Cerebellar cortex (tissue), 1 donor: ENCODE measurements at places on chromosomes 2 and 18.

- DNase-seq = no peak
Observed at GRCh38 chr18:911486-911885, 6.8 kb downstream of the ADCYAP1 start.

GRCh38 chr2:97754690-97755346, 41.4 kb downstream of the ZAP70 start:
- DNase-seq = no peak

DNA sequence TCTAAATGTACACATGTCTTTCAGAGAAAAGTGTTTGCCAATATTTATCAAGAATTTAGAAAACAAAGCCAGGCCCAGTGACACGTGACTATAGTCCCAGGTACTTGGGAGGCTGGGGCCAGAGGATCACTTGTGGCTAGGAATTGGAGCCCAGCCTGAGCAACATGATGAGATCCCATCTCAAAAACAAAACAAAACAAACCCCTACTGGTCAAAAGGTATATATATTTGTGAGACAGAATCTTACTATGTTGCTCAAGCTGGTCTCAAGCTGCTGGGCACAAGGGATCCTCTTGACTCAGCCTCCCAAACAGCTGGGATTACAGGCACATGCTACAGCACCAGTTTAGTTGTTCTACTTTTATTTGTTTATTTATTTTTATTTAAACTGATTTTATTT, 79.2 kb downstream of the ZDBF2 start:
- no peak for DNase-seq

DNA sequence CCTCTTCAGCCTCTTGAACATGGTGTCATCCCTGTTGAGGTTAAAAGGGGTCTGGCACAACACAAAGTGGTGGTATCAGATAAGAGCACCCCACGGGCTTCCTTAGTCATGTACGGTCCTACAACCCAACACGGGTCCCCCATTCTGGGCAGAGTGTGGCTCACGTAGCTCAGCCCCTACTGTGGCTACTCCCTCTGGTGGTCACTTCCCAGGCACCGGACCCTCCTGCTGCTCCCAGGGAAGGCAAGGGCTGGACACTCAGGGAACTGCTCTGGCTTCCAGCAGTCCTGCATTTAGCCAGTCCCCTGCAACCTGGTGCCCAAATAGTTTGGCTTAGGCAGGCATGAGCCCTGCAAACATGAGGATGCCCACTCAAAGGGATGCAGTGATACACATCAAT, 58.6 kb downstream of the GALNT14 start:
- peak; percentile 2 for DNase-seq

DNA sequence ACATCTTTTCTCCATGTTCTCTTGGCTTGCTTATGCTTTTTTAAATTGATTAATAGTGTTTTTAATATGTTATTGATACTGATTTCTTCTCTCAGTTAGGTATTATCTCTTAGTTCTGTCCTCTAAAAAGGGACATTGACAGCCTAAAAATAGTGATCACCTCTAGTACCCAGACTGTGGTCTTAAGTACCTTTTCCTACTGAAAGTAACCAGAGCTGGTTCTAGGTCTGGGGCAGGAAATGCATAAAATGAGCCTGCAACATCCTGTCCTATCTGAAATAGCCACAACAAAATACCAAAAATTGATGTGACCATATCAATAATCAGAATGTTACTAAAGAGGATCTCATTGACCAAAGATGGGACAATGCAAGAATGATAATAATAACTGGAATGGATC, 113.3 kb downstream of the DNAH6 start:
- DNase-seq = no peak

DNA sequence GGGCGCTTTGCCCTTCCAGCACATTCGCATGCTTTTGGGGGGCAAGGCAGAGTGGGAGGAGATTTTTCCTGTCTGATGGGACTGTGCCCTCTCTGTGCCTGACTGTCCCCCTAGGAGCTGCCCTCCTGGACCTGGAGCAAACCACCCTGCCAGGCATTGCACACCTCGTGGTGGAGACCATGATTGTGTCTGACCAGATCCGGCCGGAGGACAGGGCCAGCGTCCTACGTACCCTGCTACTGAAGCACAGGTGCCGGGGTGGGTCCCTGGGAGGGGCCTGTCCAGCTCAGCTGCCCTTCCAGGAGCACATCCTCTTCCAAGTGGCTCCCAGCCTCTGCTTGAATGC, 5.3 kb downstream of the SLC4A3 start:
- DNase-seq = no peak

- DNase-seq = no peak
Observed at GRCh38 chr2:240919786-240920782, 13.9 kb downstream of the CROCC2 start.

- no peak for DNase-seq
Observed at GRCh38 chr2:192675681-192676080, 480.9 kb upstream of the TMEFF2 start.

GRCh38 chr2:115414466-115414865, 972.0 kb downstream of the DPP10 start:
- no peak for DNase-seq

GRCh38 chr2:146677280-146677679, 1167.5 kb upstream of the ACVR2A start:
- DNase-seq = no peak

GRCh38 chr18:79559436-79559835, 120.2 kb upstream of the CTDP1 start:
- no peak for DNase-seq

DNA sequence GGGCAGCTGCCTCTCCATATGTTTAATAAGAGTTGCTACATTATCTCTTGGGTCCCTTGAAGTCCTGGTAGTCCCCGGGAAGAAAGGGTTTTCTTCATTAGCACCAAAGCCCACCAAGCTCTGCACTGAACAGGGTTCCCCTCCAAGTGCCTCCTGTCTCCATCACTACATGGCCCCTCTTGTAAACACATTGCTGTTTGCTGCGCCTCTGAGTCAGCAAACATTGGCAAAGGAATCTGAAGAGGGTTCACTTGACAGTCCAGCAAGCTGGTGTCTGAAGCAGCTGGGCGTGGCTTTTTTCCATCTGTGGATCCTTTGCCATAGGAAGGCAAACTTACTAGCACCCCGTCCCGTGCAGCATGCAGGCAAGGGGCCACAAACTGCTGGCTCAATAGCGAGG, 82.8 kb downstream of the TEX51 start:
- no peak for DNase-seq

DNA sequence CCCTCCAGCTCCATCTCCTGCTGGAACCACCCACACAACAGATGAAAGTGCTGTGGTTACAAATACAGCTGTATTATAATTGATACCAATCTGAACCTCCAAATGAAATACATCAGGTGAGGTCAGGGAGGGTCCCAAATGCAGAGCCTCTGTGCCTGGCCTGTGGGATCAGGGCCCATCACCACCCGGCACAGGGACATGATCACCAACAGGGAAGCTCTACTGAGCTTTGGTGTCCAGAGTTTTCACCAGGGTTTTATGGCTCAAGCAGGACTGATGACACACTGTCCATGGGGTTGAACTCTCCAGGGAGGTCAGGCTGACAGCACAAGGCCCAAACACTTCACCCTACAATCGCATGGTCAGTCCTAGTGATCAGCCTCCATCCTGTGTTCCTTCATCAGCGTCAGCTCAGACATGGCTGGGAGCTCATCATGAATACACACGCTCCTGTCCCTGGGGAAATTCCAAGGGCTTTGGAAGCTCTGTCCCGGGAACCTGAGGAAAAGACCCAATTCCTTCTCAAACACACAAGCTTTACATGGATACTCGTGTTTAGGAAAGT, 3.9 kb upstream of the PXDN start:
- no peak for DNase-seq

DNA sequence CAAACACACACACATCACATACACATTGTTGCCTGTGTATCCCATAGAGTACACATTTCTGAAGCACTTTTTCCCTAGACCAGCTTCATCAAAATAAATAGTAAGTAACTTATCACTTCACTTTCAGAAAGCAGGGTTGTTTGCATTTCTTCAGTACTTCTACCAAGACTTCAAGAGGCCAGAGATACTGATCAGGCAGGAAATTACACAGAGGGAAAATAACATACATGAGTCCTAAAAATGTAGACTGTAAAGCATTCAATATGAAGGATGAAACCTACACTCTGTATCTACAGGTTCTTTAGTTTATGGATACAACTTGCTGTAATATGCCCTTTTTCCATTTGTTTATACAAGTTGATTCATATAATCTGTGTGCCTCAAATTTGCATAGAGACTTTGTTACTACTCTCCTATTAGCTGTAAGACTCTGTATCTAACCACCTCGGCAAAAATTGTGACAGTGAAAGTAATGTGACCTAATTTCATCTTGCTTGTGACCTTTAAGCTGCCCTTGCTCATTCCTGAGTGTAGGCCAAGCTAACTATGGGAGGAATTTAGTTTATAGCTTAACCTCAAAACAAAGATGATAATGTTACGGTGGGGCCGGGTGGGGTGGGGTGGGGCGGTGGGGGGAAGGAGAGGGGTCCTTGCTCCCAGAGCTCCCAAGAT, 228.9 kb upstream of the SPOPL start:
- no peak for DNase-seq

DNA sequence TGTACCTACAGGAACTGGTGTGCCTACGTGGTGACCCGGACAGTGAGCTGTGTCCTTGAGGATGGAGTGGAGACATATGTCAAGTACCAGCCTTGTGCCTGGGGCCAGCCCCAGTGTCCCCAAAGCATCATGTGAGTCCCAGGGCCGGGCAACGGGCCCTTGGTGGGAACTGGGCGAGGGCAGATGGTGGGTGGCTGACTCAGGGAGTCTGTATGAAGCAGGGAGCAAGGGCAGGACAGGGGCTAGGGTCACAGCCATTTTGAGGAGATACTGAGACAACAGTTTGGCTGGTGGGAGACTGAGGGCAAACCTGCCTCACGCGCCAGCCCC, 1.7 kb downstream of the EMILIN1 start:
- DNase-seq = no peak

- DNase-seq = no peak
Observed at GRCh38 chr2:236054621-236055305, 113.4 kb downstream of the GBX2 start.

DNA sequence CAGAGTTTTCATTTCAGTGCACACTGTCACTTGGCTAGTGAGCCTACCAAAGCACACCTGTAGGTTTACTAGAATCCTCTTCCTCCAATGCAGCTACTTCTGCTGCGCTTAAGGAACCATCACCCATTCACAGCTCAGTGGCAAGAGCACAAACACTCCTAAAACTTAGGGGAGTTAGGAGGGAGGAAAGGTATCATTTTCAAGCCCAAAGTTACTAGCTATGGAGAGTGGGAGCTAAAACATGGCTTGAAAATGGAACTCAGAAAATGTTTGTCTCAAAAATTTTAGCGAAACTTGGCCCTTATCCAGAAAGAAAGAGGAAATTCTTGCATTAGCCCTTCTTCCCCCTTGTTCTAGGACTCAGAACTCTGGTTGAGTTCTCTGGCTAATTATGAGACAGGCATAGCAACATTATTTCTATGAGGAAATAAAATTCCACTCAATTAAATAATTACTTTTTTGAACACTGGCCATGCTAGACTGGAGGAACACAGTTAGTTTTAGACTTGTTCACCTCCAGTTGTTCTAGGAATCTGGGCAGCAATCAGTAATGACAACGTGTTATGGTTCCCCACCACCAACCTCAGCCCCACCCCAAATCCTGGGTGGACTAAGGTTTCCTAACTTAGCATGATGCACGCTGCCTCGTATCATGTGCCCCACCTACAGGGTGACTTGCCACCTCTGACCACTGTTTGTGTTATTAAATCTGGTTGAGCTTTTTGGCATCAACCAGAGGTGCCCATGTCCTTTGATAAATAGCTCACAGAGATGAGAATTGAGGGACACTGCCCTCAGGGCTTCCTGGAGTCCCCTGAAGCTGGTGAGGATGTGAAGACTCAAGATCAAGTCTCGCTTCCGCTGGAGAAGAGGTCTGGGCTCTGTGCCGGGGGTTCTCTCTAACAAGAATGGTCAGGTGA, 32.8 kb downstream of the LPIN2 start:
- DNase-seq = no peak

DNA sequence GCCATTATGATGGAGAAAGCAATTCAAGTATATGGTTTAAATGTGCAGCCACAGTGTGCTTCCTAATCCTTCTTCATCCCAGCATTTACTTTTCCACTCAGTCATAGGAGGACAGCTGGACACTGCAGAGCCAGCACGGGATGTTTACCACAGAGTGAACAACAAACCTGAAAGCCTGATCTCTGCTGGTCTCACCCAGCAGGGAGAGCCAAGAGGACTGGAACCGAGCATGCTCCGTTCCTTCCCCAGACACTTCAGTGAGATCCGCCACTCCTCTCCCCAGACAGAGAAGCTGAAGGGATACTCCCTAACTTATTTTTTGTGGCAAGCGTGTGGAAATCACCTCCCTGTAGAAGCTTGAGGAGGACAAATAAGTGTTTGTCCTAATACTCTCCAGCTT, 23.2 kb upstream of the GORASP2 start:
- no peak for DNase-seq

DNA sequence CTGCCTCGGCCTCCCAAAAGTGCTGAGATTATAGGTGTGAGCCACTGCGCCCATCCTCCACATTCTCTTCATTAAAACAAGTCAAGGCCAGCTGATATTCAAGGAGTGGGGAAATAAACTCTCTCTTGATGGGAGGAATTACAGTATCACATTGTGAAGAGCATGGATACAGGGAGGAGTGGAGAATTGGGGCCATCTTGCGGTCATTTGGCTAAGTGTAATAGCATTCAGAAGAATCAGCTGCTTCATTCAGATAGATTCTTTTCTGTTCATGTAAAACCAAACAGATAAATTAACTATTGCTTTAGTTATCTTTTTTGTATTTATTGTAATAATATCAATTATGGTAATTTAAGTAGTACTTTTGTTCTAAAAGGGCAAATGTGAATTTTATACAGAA, 156.3 kb downstream of the UBR3 start:
- no peak for DNase-seq

- no peak for DNase-seq
Observed at GRCh38 chr2:227374158-227374557, 4.9 kb downstream of the TM4SF20 start.

DNA sequence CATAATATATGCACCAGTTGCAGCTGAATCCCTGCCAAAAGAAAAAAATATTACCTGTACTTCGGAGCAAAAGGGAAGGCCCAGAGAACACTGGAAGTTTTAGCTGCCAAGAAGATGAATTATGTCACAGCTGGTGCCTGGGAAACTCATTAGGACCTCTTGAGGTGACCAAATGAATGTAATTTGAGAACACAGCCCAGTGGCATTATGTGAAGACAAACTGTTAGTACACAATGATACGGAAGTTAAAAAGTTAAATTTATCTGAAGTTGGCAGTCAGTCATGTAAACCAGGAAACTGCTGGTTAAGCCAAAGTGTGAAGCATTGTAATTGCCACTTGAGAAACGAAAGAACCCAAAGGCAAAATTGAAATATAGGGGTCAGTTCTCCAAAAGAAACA, 80.7 kb downstream of the EML4 start:
- peak; percentile 24 for DNase-seq

GRCh38 chr2:226756131-226756530, 43.5 kb downstream of the IRS1 start:
- DNase-seq = no peak

- no peak for DNase-seq
Observed at GRCh38 chr2:190551928-190552327, 17.4 kb upstream of the NEMP2 start.

- DNase-seq = no peak
Observed at GRCh38 chr2:146678516-146678915, 1166.3 kb upstream of the ACVR2A start.
